ENCODE measurements at places on chromosomes 16 and 17. TPM values are rescaled to one million over a fixed set of nuclear protein-coding genes. Genes with fewer than 3 reads are reported as not detected.

DNA sequence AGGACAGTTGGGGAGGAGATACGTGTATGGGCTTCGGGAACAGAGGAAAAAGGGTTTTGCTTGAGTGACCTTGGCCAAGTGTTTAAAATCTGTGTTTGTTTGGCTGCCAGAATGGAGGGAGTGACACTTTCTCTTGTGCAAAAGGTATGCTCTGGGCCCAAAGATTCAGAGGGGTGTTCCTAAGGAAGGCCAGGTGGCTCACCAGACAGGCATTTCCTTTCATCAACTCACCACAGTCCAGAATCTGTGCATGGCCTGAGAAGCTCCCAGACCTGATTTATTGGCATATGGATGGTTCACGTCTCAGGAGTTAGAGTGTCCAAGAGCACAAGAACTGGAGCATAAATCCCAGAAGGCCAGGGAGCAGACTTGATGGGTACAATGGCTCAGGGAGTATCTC is 53.4 kb upstream of the NLK start:
- no peak overlapping the region for H3K27ac ChIP-seq
- no peaks in the 10 kb centered on the region for H3K27me3 ChIP-seq
- H3K36me3 ChIP-seq: no peaks in the 10 kb centered on the region
- DNase-seq: no peak

DNA sequence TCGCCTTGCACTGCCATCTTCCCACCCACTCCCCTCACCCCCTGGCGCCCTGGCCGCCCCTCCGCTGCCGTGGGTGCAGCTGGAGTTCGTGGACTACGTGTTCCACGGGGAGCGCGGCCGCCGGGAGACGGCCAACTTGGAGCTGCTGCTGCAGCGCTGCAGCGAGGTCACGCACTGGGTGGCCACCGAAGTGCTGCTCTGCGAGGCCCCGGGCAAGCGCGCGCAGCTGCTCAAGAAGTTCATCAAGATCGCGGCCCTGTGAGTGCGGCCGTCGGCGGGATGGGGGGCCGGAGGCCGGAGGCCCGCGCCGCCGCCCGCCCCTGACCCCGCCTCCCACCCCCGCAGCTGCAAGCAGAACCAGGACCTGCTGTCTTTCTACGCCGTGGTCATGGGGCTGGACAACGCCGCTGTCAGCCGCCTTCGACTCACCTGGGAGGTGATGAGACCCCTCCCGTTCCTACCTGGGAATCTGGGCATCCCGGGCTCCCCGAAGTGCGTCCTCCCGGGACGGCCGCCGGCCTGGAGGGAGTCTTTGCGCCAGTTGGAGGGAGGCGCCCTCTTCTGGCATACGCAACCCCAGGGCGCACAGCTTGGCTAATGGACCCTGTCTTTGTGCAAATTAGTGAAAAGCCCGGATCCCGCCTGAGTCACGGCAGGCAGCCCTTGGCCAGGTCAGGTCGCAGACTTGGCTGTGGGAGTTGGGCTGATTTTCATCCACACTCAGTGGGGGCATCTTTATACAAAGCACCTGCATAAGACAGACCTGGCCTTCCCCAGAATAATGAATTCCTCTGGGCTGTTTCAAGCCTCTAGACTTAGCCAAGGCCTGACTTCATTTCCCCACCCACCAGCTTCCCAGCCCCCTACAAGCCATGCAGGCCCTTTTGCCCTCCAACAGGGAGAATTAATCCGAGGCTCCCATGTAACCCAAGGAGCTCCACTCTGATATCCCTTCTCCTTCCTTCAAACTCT is 14.3 kb downstream of the RAPGEFL1 start:
- H3K4me1 ChIP-seq: peaks cover 16% of the 10 kb centered on the region
- no peak overlapping the region for H3K4me3 ChIP-seq
- H3K27me3 ChIP-seq: no peaks in the 10 kb centered on the region
- H3K27ac ChIP-seq: no peak overlapping the region
- DNase-seq: no peak
- peaks cover 16% of the 10 kb centered on the region for H3K36me3 ChIP-seq

- no peaks in the 10 kb centered on the region for H3K27me3 ChIP-seq
- no peak for DNase-seq
- peaks cover 16% of the 10 kb centered on the region for H3K4me1 ChIP-seq
- H3K36me3 ChIP-seq: no peaks in the 10 kb centered on the region
Observed at GRCh38 chr17:67378454-67379250, 1.6 kb downstream of the PITPNC1 start.

- H3K27ac ChIP-seq: no peak overlapping the region
- no peaks in the 10 kb centered on the region for H3K27me3 ChIP-seq
- peaks cover 9% of the 10 kb centered on the region for H3K4me1 ChIP-seq
- no peak overlapping the region for H3K4me3 ChIP-seq
Observed at GRCh38 chr16:23634461-23635036, 6.6 kb downstream of the PALB2 start.

DNA sequence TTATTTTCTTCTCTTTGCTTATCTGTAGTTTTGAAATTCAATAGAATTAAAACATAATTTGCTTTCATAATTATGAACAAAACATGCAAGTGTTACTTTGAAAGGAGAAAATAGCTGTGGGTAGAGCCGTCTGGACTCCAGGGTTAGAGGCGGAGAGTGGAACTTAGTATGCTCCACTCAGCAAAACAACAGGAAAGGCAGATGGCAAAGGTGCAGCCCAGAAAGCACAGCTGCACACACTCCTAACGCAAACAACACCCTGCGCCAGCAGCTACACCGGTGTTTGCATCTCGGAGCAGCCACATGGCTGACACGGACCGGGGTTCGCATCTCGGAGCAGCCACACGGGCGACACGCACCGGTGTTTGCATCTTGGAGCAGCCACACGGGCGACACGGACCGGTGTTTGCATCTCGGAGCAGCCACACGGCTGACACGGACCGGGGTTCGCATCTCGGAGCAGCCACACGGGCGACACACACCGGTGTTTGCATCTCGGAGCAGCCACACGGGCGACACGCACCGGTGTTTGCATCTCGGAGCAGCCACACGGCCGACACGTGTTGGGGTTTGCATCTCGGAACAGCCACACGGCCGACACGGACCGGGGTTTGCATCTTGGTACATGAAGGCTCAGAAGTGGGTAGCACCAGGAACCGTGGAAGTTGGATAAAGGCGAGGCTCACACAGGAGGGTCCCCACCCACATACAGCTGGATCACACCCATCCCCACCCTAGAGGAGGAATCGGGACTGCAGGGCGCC is 12.2 kb upstream of the CAPN15 start:
- no peak overlapping the region for H3K4me3 ChIP-seq
- no peaks in the 10 kb centered on the region for H3K27me3 ChIP-seq
- H3K4me1 ChIP-seq: no peaks in the 10 kb centered on the region
- H3K27ac ChIP-seq: no peak overlapping the region

- H3K4me3 ChIP-seq: no peak overlapping the region
- H3K27ac ChIP-seq: peak overlapping the region; percentile 38
- no peaks in the 10 kb centered on the region for H3K27me3 ChIP-seq
- no peak for DNase-seq
Observed at GRCh38 chr17:50221266-50221863, 19.9 kb upstream of the COL1A1 start.

DNA sequence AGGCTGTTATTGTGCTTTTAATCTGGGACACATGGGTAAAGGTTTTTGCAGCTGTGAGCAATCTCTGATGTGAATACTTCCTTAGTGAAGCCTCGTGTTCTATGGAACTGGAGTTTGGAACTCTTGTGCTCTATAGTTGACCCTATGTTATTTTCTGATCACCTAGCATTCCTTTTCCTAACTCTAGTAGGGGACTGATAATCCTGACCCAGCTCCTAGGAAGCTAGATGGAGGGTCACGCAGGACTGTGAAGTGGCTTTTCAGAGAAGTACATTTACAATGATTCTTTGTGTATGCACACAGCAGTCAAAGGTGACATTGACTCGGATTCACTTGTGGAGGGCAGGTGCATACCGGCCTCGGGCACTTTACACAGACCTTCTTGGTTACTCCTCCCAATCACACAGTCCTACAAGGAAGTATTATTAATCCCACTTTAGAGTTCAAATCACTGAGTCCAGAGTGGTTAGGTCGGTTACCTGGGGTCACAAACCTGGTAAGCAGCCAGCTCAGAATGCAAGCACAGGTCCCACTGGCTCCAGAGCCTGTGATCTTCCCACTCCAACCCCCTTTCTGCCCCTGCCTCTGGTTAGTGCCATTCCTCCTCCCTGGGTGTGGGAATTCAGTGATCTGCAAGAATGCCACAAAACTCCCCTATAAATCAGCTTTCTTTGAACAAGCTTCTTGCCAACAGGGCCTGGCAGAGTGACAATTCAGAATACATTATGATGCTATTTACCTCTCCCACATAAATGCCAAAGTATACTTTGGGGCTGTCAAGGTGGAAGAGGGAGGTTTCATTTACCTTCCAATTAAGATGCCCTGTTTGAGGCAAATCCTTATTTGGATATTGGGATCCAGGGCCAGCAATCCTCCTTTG is 7.1 kb downstream of the CHD9NB start:
- H3K27me3 ChIP-seq: no peaks in the 10 kb centered on the region
- no peak overlapping the region for H3K4me3 ChIP-seq
- no peak for DNase-seq
- no peak overlapping the region for H3K27ac ChIP-seq
- H3K4me1 ChIP-seq: peaks cover 35% of the 10 kb centered on the region
- no peaks in the 10 kb centered on the region for H3K36me3 ChIP-seq

DNA sequence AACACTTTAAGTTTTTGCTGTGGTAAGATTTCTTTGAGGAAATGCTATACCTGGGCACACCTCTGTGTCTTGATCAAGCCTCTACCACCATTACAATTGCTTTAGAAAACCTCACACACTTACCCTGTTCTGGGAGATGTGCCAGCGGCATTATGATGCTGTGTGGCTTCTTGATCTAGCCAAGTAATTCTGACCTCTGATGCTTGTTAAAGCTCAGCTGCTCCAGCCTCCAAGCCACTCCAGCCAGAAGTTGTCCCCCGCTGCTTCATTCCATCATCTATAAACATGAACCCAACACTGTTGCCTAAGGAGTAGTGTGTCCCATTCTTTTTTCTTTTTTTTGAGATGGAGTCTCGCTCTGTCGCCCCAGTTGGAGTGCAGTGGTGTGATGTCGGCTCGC is 60.1 kb downstream of the CYLD start:
- no peaks in the 10 kb centered on the region for H3K36me3 ChIP-seq
- H3K4me3 ChIP-seq: no peak overlapping the region
- no peak overlapping the region for H3K27ac ChIP-seq
- no peak for DNase-seq

GRCh38 chr17:74547736-74548135 is 1.8 kb upstream of the CD300C start:
- peaks cover 22% of the 10 kb centered on the region for H3K4me1 ChIP-seq
- H3K4me3 ChIP-seq: no peak overlapping the region
- no peak overlapping the region for H3K27ac ChIP-seq
- no peak for DNase-seq
- H3K36me3 ChIP-seq: no peaks in the 10 kb centered on the region
- H3K27me3 ChIP-seq: peaks cover 6% of the 10 kb centered on the region

GRCh38 chr16:72012607-72013006 is 4.1 kb downstream of the DHODH start:
- H3K4me1 ChIP-seq: peaks cover 13% of the 10 kb centered on the region
- no peaks in the 10 kb centered on the region for H3K27me3 ChIP-seq
- H3K36me3 ChIP-seq: peaks cover 4% of the 10 kb centered on the region
- peak overlapping the region; percentile 3 for H3K27ac ChIP-seq

- H3K4me3 ChIP-seq: peak overlapping the region; percentile 81
- peak overlapping the region; percentile 71 for H3K27ac ChIP-seq
- no peaks in the 10 kb centered on the region for H3K27me3 ChIP-seq
- peaks cover 10% of the 10 kb centered on the region for H3K36me3 ChIP-seq
- no peak for DNase-seq
Observed at GRCh38 chr17:76102944-76103273, 678 bp downstream of the EXOC7 start.

- no peak overlapping the region for H3K4me3 ChIP-seq
- no peak overlapping the region for H3K27ac ChIP-seq
- peaks cover 13% of the 10 kb centered on the region for H3K4me1 ChIP-seq
- no peak for DNase-seq
Observed at GRCh38 chr16:57062329-57062728, 30.1 kb upstream of the CPNE2 start.

DNA sequence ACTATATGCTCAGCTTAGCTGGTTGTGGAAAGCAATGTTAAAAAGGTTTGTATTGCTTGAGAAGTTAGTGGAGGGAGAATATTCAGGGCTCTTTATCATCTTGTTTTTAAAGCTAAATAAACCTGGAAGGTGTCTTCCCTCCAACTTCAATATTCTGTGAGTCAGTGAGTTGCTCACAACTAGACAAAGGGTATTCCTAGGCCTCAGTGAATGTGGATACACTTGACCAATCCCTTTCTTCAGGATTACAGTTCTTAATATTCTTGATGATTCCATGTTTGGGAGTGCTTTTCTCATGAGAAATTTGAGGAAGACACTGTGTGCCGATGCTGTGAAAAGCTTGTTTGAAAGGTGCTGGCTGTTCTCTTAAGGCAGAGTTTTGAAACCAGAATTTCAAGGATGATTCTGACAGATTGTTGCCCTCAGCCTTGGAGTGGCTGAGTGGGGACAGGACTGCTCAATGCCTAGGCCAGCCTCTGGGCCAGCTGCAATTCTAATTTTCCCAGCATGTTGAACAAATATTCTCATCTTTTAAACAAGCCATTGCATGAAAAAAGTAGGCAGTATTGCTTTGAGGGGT is 30.1 kb downstream of the MAP2K4 start:
- H3K36me3 ChIP-seq: no peaks in the 10 kb centered on the region
- H3K4me1 ChIP-seq: peaks cover 24% of the 10 kb centered on the region
- no peak overlapping the region for H3K27ac ChIP-seq
- no peaks in the 10 kb centered on the region for H3K27me3 ChIP-seq
- no peak overlapping the region for H3K4me3 ChIP-seq
- no peak for DNase-seq

DNA sequence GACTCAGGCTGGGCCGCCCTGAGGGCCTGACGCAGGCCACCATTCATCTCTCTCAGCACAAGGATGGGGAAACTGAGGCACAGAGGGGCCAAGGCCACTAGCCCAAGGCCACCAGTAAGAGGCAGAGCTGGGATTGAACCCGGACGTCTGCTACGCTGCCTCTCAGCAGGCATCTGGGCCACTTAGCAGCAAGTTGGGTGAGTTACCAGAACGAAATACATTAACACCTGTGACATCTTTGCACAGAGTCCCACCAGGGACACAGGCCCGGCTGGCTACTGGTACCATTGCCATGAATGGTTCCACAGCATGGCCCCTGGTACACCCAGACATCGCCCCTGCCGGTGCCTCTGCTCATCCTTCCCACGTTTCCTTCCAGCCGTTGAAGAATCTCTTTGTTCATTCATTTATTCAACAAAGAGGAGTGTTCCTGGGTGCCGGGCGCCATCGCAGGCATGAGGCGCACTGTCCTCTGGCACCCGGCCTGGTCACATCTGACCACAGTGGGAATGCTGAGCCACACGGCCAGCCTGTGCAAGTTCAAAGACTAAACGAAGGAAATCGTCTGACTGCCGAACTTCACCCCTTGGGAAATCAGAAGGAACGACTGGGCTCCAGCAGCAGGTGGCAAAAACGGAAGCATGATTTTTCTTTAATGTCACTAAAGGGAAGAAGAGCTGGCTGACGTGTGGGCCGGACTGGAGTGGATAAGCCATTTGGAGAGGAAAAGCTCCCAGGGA is 7.4 kb upstream of the ZNF469 start:
- H3K4me3 ChIP-seq: no peak overlapping the region
- no peaks in the 10 kb centered on the region for H3K27me3 ChIP-seq
- H3K36me3 ChIP-seq: no peaks in the 10 kb centered on the region
- no peaks in the 10 kb centered on the region for H3K4me1 ChIP-seq

The RGS9 gene
- polyA plus RNA-seq: 2.1 TPM

The DPEP3 gene
- polyA plus RNA-seq: 0.04 TPM

The CD79B gene
- polyA plus RNA-seq: 0.07 TPM

Data from keratinocyte (primary cell).